ENCODE measurements at places on chromosomes 1 and 21. TPM values are rescaled to one million over a fixed set of nuclear protein-coding genes. Genes with fewer than 3 reads are reported as not detected.

OR2T3 gene
- not detected for polyA plus RNA-seq

C1orf56 gene
- polyA plus RNA-seq, result 5.1 TPM

FCRL6 gene
- not detected for polyA plus RNA-seq

IL6R gene
- polyA plus RNA-seq, result 3.2 TPM

GRCh38 chr1:208324005-208324404 is 79.8 kb upstream of the PLXNA2 start:
- DNase-seq, result no peak

GRCh38 chr1:32989160-32990050 is 24.8 kb upstream of the RNF19B start:
- peak; percentile 81 for DNase-seq

DNA sequence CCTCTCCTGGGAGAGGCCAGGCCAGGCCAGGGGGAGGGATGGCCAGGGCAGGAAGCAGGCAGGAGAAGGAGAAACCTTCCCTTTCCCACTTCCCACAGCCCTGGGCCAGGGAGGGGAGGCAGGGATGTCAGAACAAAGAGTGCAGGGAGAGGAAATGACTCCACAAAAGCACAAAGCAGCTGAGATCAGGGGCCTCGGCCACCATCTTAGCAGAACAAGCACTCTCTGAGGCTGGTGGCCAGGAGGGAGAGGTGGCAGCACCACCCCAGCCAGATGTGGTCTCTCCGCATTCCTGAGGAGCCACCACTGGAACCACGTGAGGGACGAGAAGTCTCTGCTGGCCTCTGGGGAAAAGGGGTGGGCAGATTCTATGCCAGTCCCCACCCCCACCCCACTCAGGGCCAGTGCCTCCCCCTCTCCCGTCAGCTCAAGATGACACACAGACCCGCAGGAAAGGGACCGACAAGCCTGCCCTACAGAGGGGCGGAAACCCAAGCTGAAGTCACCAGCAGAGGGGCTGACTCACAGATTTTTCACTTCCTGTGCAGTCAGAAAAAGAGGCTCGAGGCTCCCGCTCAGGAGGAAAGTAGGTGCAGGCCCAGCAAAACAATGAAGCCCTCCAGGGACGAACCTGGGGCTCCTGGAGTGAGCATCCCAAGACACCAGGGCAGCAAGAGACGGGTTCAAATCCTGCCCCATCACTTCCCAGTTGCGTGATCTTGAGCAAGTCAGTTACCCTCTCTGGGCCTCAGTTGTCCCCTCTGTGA is 24.1 kb upstream of the ALDH4A1 start:
- DNase-seq, result no peak

DNA sequence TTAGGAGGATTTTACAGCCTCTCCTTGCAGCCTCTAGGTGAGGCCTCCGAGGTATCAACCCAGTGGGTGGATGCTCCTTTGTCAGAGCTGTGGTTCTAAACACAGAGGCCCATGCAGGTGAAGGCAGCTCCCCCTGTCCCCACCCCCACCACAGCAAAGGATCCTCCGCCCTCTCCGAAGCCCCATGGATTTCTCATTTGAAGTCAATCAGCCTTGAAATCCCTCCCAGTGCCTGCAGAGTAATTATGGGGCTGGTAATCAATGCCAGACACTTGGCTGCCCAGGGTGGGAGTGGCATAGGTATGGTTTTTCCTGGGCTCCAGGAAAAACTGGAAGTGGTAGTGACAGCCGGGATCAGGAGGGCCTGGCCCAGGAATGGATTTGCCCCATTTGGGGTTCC is 119.5 kb upstream of the CSF3R start:
- DNase-seq, result no peak

- no peak for DNase-seq
These were observed 392 bp upstream of the TAGLN2 start for GRCh38 chr1:159925719-159926078.

- no peak for DNase-seq
These were observed 6.1 kb downstream of the PTPN7 start for GRCh38 chr1:202154148-202154765.

DNA sequence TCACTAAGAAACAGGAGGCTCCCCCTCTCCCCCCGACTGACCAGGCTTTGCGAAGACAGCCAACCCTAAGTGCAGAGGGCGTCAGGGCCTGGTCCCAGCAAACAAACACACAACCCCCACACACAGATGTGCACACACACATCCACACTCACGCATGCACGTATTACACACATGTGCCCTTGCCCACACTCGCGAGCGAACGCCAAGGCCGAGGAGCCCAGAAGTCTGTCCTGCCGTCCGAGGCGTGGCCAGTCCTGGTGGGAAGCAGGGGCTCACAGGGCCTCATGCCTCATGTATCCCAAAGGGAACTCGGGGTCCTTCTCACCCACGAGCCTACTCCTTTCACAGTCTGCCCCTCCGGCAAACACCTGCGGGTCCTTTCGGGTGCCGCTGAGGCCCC is 2.0 kb downstream of the SDF4 start:
- DNase-seq, result no peak

Measured in muscle of back (tissue), 13 donors.